Gastrocnemius medialis (tissue), 4 donors: ENCODE measurements at places on chromosomes 3 and 15. TPM values are rescaled to one million over a fixed set of nuclear protein-coding genes. Genes with fewer than 3 reads are reported as not detected.

The PAQR5 gene
- 0.10 TPM for total RNA-seq

The ZNF774 gene
- 17.1 TPM for total RNA-seq

The TNK2 gene
- total RNA-seq = 45.0 TPM

The KBTBD13 gene
- 1.4 TPM for total RNA-seq

The ATP8B4 gene
- 1.7 TPM for total RNA-seq

The FBXO40 gene
- total RNA-seq = 40.8 TPM

The KLHL24 gene
- 238 TPM for total RNA-seq

The NOX5 gene
- not detected for total RNA-seq

The CSK gene
- 6.4 TPM for total RNA-seq

DNA sequence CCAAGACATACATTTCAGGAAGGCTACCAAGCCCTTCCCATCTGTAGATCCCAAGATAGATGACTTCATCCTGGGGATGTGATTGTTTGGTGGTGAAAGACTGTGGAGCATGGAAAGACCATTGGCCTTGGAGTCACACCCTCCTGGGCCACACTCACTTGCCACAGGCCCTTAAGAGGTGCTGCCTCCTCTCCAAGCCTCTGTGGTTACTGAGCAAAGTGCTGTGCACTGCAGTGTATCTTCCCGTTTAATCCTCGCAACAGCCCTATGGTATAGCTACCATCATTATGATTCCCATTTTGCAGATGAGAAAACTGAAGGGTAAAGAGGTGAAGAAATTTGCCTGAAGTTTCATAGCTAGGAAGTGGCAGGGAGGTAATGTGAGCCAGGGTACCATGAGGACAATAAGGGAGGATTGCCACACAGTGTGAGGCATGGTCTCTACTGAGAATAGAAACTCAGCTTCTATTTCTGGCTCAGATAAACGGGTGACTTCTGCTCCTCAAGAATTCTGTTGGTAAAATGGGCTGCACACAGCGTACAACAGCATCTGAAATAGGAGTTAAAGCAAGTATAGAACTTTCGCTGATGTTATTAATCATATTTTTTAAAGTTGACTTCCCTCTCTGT, 23.9 kb upstream of the RHO start:
- peak; percentile 70 for DNase-seq

GRCh38 chr3:83953417-83954089, 1005.2 kb upstream of the CADM2 start:
- DNase-seq = no peak

DNA sequence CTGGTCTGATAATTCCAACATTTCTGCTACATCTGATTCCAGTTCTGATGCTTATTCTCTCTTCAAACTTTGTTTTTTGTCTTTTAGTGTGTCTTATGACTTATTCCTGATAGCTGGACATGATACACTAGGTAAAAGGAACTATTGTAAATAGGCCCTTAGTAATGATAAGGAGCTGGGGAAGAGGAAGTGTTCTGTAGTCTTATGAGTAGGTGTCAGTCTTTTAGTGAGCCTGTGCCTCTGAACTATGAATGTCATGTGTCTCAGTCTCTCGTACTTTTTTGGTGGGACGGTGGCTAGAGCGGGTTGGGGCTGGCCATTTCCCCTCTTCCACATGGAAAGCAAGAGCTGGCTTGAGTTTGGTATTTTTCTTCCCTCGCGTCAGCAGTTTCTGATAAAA, 41.2 kb downstream of the PCCB start:
- DNase-seq = no peak

- DNase-seq = no peak
Measured at GRCh38 chr15:62060896-62061280, 641 bp upstream of the VPS13C start.

DNA sequence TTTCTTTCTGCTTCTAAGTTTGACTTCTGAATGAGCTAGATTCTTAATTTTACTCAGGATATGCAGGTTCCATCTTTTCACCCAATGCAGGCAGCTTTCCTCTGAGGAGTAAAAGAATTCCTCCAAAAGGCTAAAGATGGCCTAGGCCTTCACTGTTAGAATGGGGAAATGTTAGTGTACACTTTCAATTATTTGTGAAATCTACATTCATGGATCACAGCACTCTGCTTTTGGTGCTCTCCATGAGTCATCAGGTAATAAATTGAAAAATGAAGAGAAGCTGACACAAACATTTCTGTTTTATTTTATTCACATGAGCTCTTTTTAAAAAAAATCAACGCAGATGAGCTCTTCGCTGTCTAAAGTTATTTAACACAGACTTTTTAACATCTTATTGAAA, 502.5 kb upstream of the GOLIM4 start:
- DNase-seq = no peak

- DNase-seq = no peak
Measured at GRCh38 chr3:117696851-117697407, 987.4 kb downstream of the TUSC7 start.

GRCh38 chr15:45906230-45906629, 271.4 kb downstream of the SQOR start:
- no peak for DNase-seq

DNA sequence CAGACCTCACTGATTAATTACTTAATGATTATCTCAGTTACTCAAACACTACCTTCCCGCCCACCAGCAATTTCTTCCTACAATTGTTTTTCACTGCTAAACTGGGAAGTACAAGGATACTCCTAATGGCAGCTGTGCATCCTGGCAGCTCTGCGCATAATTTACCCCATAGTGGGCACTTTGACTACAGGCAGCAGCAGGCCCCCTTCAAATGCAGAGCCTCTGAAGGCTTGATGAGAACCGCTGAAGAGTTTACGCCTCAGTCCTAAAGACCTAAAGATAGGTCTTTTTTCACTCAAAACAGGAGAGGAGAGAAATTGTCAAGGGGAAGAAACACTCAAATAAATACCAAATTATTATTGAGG, 10.7 kb downstream of the CCDC32 start:
- DNase-seq = no peak

- DNase-seq = no peak
Measured at GRCh38 chr3:139737682-139738361, 60.0 kb upstream of the NMNAT3 start.

- no peak for DNase-seq
Measured at GRCh38 chr15:85399627-85400026, 19.2 kb downstream of the AKAP13 start.

- no peak for DNase-seq
Measured at GRCh38 chr3:37942646-37943045, 47.9 kb upstream of the VILL start.

GRCh38 chr3:24523215-24523614, 28.6 kb upstream of the THRB start:
- DNase-seq = no peak

DNA sequence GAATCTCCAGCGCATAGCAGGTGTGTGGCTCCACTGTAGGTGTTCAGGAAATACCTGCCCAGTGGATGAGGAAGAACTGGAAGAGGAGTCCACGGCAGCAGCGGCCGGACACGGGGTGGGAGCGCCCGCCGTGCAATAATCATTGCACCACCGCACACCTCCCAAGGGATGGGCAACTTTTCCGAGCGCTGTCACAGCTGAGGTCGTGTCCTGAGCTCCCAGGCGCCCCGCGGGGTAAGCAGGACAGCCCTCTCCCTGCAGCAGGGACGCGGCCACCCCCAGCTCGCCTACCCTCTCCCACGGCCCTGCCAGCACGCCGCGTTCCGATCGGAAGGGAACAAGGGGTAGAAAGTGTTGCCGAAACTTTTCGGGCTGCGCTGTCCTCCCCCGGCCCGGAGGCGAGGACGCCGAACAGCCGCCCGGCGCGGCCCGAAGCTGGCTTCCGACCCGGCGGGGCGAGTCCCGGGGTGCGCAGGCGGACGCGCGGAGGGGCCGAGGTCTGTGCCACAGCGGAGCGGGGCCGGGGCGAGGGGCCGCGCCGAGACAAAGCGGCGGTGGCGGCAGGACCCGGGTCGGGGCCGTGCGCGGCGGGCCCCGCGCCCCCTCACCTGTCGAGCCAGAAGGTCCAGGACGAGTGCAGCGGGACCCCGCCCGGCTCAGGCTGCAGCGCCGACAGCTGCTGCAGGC, 475 bp downstream of the EIF4E3 start:
- peak; percentile 69 for DNase-seq

- no peak for DNase-seq
Measured at GRCh38 chr3:32399030-32399620, 7.5 kb downstream of the CMTM7 start.

DNA sequence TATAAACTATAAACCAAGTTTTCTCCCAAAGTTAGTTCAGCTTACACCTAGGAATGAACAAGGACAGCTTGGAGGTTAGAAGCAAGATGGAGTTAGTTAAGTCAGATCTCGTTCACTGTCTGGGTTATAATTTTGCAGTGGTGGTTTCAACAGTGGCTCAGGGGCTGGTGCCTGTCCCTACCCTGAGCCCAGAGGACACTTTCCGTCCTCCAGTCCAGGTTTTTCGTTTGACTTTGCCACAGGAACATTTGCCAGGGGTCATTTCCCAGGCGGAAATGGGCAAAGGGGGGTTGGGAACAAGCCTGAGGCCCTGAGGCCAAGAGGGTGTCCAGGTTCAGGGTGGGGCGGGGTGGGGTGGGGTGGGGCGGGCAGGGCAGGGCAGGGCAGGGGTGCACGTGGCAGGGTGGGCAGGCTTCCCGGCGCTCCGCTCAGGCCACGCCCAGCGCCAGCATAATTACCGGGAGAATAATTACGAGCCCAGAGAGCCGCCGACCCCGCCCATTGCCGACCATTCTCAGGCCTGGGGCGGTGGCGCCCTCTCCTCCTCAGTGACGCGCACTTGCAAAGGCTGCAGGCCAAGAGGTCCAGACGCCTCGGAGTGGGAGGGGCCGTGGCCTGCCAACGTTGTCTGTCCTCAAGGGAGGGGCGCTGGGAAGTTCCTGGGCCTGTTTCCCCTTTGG, 70.4 kb downstream of the KLF13 start:
- peak; percentile 96 for DNase-seq

GRCh38 chr3:40505599-40506462, at the start of gene ZNF620:
Gene ZNF620 (plus strand): TSS chr3:40506039. CDS start chr3:40506353, 314 bp downstream.
- DNase-seq = peak; percentile 41
